ENCODE measurements at places on chromosomes 3 and 15.

GRCh38 chr3:28739647-28740046, 391.0 kb upstream of the AZI2 start:
- no peak for DNase-seq

- DNase-seq, result no peak
Observed at GRCh38 chr3:152293347-152294006, 24.7 kb downstream of the MBNL1 start.

DNA sequence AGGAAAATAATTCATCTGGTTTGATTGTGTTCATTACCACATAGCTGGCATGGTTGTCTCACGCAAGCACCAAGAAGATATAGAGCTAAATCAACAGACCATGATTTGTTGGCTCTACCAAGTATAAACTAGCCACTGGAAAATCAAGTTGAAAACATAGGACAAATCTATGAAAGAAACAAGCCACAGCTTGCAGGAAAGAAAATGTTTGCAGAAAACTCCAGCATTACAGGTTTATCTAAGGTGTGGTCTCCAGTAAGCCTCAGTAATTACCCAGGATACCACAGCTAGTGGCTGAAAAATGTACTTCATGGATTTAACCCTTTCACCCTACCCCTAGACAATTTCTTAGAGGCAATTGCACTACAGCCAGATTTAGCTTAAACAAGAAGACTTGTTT, 340.6 kb downstream of the SOX2 start:
- no peak for DNase-seq

DNA sequence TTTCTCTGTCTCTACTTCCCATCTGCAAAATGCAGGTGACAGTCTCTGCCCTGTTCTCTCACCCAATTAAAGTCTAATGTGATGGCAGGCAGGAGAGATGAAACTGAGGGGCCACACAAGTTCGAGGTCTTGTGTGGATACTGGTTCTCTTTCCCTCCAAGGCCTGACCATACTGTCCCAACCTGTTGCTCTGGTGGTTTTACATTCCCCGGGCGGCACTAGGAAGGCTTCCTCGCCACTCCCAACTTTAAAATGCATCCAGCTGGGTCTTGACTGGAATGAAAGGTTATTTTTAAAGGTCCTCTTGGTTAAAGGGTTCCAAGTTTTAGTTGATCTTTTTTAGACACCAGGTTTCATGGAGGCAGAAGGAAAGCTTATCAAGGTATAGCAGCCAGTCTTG, 37.2 kb downstream of the WHAMM start:
- no peak for DNase-seq

GRCh38 chr3:179304605-179305004, 18.2 kb upstream of the ZNF639 start:
- no peak for DNase-seq

- DNase-seq, result peak; percentile 66
Observed at GRCh38 chr3:89049119-89049518, 58.3 kb upstream of the EPHA3 start.

DNA sequence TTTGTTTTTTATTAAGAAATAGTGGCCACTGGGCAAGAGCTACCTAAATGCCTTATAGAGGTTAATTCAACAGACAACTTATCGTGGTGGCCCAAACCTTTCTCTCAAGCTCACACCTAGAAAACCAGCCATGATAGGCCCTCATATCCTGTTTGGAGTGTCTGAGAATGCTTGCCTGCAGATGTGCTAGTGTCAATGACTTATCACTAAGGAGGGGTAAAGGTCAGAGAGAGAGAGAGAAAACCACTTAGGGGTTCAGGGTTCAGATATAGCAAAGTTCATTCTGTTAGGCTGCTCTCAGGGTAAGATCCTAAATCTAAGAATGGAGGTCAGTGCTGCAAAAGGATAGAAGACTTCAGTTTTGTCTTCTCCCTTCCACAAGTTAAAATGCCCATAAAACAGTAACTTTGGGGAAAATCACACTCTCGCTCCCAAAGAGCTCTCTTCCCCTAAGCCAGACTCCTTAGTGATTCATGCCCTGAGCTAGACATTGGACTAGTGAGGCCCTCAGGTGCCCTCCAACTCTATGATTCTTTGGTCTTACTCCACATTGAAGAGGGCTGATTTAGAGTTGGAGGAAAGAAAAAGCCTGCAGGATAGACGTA, 30.3 kb upstream of the B3GNT5 start:
- no peak for DNase-seq

Measured in islet precursor cell (in vitro differentiated cells).